ENCODE measurements at places on chromosomes 13 and 19.
A peak's percentile ranks its signal among the peaks of the same experiment; 100 is the strongest.

GRCh38 chr19:18194554-18195238 is 1.7 kb downstream of the MPV17L2 start:
- no peak for DNase-seq

DNA sequence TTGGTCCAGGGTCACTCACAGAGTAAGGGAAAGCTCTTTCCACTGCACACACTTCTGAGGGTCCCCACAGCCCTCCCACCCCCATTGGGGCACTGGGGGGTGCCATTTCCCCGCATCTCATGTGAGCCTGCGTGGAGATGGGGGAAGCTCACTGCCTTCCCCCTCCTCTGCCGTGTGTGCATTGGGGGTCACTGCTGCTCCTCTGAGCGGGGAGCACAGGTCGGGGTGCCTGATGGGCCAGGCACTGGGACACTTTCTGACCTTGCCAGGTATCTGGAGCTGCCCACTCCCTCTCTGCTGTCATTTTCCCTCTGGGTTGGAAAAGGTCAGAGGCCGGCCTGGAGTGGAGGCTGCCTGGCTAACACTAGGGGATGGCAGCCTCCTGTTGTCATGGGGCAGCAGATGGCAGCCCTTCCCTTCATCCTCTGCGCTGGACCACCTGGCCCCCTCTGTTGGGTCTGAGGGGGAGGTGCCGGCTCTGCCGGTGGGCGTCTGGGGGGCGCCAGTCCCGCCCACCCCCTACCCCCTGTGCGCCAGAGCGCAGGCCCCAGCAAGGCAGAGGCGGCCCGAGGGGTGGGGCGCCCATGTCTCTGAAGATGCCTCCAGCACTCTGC is 9.1 kb downstream of the SSBP4 start:
- DNase-seq = no peak

DNA sequence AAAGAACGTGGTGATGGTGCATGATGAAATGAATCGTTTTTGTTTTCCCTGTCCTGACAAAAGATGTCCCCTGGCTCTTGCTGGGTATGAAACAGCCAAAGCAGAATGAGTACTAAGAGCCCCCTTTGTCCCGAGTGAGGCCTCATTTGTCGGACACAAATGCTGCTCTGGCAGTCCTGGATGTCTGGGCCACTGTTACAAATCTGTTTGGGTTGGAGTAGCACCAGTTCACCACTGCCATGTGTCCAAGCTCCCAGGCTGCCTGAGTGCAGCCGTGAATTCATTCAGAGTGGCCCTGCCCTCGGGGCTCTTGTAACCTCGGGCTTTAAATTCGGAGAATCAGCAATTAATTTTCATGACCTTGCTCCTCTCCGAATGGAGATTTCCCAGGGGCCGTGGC is 182.4 kb downstream of the NUFIP1 start:
- DNase-seq = no peak

DNA sequence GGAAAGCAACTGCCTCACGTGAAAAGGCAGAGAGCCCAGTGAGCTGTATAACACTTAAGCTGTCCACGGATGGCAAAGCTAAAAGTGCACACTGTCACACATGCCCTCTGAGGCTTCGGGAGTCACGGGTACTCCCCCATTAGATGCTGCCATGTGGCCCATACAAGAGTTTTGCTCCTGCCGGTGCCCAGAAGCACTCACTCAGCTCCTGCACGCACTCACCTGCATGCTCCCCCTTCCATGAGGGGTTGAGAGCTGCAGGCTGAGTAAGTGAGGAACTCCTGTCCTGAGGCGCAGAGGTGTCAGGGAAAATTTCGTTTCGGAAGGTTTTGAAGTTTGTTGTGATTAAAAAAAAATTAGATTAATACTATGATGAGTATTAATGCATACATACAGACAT is 939.2 kb upstream of the ATXN8OS start:
- DNase-seq = no peak

- DNase-seq = peak; percentile 21
Observed at GRCh38 chr13:95185851-95186250, 115.4 kb downstream of the ABCC4 start.

- no peak for DNase-seq
Observed at GRCh38 chr19:46186101-46186716, 38.2 kb downstream of the IGFL2 start.

GRCh38 chr19:29544656-29545360 is 19.0 kb downstream of the VSTM2B start:
- no peak for DNase-seq

GRCh38 chr13:20803180-20803965 is 29.6 kb upstream of the EEF1AKMT1 start:
- DNase-seq = no peak

- no peak for DNase-seq
Observed at GRCh38 chr19:42325896-42326771, 699 bp downstream of the MEGF8 start.

DNA sequence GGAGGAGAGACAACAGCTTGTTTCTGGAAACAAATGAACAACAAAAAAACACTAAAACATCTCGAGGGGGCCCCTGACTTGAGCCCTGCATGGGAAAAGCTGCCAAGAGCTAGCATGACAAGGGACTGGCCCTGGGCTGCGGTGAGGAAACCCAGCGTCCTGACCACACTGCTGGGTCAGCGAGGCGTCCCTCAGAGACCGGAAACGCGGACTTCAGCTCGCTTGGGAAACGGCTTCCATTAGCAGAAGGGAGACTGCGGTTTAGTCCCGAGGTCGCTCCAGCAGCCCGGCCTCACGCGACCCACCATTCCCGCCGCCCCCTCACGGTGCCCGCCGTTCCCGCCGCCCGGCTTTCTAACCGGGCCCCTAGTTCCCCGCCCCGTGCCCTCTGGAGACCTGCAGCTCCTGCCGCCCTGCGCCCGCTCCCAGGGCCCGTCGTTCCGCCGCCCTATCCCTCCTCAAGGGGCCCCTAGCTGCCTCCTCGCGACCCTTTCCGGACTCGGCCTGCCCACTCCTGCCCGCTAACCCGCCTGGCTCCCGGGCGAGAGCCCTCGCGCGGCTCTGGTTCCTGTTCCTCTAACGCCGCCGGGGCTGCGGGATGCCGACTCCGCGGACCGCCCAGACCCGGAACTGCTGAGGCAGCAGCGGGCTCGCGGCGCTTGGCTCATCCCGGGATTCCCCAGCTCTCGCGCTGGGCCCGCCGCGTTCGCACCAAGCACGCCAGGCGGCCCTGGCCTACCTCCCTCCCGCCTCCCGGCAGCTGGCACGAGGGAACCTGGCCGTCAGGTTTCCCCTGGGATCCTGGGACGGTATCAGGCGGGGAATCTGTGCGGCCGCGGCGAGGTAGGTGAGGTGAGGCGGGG is at the start of gene CCDC122:
Gene CCDC122 (minus strand): TSS at position 849 of the 863 bp plus-strand sequence. CDS start 10,364 bp downstream, outside the sequence.
- peak; percentile 56 for DNase-seq

DNA sequence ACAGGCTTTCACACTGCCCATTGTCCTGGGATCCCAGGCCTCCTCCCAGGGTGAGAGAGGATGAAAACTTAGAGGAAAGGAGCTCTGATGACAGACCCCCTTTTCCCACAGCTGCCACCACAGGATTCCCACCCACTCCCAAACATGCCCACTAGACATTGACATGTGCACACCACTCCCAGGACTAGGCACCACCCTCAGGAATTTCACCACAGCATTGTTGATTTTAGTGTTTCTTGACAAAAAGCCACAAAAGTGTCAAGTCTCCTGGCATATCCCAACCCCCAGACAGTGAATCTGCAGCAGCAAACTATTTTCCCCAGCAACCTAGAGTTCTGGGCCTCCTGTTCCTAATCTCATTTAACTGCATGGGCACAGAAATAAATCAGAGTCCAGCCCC is 10.1 kb downstream of the ZNF714 start:
- no peak for DNase-seq

- DNase-seq = no peak
Observed at GRCh38 chr13:76993021-76993420, 1.1 kb downstream of the CLN5 start.

- DNase-seq = no peak
Observed at GRCh38 chr13:79675931-79676660, 195.1 kb downstream of the NDFIP2 start.

- DNase-seq = no peak
Observed at GRCh38 chr13:47121092-47121763, 224.4 kb upstream of the HTR2A start.
